MG63 (cell line): ENCODE measurements at places on chromosomes 11 and 22. TPM values are rescaled to one million over a fixed set of nuclear protein-coding genes. Genes with fewer than 3 reads are reported as not detected.
A peak's percentile ranks its signal among the peaks of the same experiment; 100 is the strongest.

DNA sequence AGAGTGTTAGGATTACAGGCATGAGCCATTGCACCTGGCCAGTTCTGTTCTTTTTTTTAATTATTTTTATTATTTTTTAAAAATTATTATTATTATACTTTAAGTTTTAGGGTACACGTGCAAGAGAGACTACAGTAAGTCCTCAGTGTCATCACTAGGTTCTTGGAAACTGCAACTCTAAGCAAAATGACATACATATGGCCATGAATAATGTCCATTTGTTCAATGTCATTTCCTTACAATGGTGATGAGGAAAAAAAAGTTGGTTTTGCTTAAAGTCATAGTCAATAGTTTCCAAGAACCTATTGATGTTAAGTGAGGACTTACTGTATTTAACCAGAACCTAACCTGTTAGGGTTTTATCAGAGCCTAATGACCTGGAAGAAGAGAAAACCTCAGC, 29.4 kb upstream of the TOP3B start:
- DNase-seq = no peak

Gene CALCA
- total RNA-seq = not detected in 2 replicates

DNA sequence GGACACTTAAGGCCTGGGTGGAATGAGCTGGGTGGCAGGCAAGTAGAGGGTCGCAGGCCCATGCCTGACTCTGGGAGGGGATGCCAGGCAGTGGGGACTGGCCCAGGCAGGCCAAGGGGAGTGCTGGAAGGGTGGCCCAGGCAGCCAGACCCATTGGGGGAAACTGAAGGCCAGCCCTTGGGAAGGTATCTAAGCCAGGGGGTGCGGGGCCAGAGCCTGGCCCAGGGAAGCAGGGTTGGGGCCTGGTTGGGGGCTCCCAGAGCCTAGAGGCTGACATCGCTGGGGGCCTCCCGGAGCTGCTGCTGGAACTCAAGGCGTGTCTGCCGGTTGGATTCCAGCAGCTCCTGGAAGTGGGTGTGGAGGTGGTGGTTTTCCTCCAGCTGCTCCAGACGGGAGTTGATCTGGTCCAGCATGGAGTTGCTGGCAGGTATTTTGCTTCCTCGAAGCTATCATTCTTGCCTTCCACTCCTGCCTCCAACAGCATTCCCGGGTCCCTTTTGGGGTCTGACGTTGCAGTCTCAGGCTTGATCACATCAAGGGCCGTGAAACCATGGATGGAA, 35.3 kb upstream of the XBP1 start:
- no peak for DNase-seq

- DNase-seq = no peak
These were observed 86.6 kb downstream of the DDX10 start for GRCh38 chr11:108751444-108751843.

DNA sequence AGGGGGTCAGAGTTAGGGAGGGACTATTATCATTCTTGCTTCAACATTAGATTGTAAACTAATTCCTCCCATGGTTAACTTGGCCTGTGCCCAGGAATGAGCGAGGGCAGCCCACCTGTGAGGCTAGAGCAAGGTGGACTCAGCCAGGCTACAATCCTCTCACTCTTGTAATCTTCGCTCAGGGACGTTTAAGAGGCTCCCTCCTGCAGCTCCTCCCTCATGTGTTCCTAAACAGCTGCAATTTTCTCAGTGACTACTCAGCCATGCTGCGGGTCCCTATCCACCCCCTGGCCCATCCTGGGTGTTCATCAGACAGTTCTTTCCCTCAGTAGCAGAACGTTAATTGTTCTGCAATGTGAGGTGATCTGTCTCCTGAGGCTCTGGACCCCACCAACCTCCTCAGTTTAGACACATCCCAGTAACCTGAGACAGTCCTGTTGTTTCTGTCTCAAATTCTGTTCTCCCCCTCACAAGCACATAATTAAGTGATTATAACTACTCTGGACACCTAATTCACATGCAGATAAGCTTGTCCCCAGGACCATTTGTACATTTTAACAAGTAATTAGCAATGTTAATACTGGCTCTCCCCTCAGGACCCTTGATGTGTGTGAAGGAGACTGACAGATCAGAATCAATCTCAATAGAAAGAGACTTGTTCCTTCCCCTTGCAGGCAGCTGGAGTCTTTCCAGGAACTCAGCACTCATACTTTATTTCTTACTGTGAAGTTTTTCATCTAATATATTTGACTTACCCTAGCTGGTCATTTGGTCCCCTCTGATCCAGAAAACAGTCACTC, 337.2 kb upstream of the B3GAT1 start:
- DNase-seq = no peak

DNA sequence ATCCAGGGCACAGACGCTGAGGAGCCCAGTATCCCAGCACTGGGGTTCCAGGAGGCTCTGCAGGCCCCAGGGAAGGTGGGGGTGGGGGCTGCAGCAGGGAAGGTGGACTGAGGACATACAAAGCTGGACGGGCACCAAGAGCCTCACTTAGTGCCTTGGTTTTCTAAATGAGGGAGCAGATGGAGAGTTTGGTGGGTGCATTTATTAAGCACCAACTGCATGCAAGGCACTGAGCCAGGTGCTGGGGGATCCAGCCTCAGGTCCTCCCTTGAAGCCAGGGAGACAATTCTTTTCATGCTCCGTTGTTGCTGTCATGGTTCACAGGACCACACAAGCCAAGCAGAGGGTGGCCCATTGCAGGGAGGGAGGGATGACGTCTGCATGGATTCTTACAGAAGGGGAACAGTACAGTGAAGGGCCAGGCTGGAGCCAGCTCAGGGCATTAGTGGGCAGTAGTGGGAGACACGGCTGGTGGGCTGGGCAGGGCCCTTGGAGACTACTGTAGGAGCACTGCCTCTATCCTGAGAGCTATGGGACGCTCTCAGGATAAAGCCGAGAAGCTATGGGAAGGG, 65.0 kb downstream of the MACROD1 start:
- no peak for DNase-seq

- no peak for DNase-seq
These were observed 46.1 kb upstream of the RFPL3 start for GRCh38 chr22:32311551-32312071.

GRCh38 chr22:48952256-48953102, 875.2 kb downstream of the BRD1 start:
- DNase-seq = no peak

- DNase-seq = no peak
These were observed 73.7 kb downstream of the RTL6 start for GRCh38 chr22:44424359-44424682.

DNA sequence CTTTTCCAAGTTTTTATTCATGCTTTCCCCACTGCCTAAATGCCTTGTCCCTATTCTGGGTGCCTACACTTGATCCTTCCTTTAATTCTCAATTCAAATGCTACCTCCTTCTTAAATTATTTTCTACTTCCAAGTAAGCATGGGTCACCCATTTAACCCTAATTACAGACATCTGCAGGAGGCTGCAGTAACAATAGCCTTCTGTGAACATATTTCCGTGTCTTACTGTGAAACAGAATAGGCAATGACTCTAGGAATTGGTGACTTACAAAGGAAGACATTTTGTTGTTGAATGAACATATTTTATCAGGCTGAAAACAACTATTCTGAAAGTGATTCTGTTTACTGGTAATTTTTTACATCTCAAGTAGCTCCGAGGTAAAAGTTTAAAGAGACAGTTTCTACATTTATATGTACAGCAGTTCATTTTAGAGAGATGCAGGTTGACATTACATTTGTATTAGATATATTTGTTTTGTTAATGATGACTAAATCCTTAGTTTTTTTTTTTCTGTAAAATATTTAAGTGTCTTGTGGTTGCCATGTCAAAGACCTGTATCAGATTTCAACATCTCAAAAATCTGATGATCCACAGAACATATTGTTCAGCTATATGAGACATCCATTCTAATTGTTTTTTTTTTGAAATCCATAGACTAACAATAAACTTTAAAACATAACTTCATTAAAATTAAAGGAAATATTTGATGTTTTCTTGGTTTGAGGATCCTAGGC, 316.8 kb downstream of the CASP12 start:
- no peak for DNase-seq

GRCh38 chr11:3920148-3920852, 64.8 kb downstream of the STIM1 start:
- DNase-seq = peak; percentile 53

DNA sequence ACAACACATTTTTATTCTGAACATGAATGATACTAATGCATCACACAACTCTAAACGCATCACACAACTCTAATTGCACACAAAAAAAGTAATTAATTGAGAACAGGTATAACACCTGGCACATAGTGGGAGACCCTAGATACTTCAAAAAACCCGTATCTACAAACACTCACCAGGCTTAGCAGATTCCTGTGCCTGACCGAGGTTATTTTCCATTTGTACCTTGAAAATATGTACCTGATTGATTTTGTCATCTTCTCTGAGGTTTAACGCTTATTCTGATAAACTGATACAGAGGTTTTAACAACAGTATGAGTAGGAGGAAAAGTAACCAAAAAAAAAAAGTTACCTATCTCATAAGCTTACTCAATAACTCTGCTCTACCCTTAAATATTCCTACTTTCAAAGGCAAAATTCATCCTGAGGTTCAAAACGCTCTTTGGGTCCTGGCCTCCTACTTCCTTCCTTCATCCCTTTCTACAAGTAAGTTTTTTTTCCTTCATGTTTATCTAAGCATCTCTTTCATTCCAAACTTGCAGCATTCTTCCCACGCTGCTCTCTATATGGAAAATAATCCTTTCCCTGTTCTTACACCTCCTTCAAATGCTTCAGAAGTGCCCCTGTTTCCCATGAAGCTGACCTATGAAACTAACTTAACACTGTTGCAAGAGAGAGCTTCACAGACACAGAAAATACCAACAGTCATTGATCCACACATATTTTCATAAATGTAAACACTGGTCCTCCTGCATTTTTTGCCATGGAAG, 73.3 kb downstream of the ETS1 start:
- no peak for DNase-seq

Gene NNMT
- total RNA-seq = 377 and 715 TPM in 2 replicates

- DNase-seq = no peak
These were observed 2.9 kb downstream of the LMF2 start for GRCh38 chr22:50504369-50505211.

GRCh38 chr11:110891411-110891810, 179.2 kb upstream of the ARHGAP20 start:
- DNase-seq = no peak

DNA sequence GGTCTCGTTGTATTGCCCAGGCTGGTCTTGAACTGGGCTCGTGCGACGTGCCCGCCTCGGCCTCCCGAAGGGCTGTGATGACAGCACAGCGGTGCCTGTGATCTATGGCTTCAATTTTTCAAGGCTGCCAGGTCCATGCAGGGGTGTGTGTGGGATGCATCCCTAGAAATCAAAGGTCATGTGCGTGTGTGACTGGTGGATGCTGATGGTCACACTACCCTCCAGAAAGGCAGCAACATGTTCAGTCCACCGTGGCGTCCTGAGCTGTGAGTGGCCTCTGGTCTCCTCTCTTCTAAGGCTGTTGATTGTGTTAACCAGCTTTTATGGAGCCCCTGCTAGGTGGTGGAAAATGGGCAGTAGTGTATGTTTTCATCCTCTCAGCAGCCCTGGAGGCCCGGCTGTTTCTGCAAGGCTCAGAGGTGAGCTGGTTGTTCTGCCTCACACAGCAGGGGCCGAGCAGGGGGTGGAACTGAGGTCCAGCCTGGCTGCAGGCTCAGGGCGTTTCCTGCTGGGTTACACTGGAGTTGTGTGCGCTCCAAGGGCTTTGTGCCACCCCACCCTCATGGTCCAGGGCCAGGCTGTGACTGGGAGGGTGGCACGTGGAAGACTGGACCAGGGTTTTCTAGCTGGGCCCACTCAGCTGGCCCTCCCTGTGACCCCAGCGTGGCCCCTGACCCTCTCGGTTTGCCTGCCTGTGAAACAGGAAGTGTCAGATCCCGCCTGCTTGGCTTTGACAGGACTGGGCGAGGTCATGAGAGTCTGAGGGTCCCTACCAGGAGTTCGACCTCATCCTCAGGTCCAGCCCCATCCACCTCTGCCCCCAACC, 7.7 kb downstream of the BIK start:
- DNase-seq = no peak

DNA sequence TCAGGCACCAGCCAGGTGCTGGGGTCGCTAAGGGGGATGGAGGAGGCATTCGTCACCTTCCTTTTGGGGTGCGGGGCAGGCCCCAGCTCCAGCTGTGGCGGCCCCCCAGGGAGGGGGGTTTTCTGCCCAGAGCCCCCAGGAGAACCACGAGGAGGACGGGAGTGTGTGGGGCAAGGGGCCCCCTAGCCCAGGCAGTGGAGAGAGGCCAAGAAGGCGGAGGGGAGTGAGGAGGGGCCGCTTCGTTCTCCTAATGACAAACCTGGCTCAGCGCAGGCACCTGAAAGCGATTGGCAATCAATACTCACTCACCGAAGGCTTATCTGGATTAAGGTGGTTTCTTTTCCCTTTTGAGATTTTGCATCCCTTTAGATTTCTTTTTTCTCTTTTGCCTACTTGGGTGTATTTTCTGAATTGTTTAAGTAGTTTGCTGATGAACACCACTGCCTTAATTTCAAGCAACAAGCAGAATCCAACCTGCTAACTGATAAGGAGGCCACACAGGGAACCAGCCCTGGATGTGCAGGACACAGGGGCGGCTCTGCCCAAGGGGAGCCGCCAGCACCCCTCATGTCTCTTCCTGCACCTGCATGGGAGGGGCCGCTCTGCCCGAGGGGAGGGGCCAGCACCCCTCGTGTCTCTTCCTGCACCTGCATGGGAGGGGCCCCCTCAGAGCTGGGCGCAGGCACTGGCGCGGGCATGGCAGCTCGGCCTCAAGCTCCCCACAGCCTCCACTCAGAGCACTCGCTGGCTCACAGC, 122.3 kb downstream of the BRD1 start:
- no peak for DNase-seq

Gene PPP1R14B
- 506 and 662 TPM in 2 replicates for total RNA-seq
